ENCODE measurements at places on chromosomes 5 and 9.

DNA sequence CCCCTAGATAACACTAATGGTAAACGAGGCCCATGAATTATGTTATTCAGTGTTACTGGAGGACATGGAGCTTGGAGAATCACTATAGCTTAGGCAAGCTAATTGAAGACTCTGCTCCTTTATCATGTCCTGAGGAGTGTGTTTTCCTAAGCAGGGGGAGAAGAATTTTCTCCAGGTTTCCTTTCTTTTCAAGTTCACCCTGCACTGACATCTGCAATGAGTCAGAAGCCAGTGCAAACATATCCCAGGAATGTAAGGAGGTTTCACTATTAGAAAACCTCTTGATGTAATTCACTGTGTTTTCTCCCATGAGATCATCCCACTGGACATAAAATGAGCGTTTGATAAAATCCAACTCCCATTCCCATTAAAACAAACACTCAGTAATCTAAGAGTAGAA lies 75.6 kb downstream of the DMRT2 start:
- no peak for DNase-seq

DNA sequence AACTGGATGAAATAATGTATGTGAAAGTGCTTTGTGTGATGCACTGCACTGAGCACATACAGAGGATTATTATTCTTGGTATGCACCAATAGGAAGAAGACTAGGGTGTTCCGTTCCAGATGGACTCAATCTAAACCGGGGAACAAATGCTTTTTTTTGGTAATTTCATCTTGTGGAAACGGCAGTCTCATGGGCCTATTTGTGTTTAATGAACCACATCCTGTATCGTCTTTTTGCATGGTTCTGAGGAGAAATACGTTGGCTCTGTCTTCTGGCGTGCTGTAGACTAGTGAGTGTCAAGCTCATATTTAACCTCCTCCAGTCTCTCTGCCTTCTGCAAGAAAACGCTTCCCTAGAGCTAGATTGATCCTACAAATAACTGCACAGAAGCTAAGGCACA lies 30.0 kb downstream of the TRIM32 start:
- no peak for DNase-seq

DNA sequence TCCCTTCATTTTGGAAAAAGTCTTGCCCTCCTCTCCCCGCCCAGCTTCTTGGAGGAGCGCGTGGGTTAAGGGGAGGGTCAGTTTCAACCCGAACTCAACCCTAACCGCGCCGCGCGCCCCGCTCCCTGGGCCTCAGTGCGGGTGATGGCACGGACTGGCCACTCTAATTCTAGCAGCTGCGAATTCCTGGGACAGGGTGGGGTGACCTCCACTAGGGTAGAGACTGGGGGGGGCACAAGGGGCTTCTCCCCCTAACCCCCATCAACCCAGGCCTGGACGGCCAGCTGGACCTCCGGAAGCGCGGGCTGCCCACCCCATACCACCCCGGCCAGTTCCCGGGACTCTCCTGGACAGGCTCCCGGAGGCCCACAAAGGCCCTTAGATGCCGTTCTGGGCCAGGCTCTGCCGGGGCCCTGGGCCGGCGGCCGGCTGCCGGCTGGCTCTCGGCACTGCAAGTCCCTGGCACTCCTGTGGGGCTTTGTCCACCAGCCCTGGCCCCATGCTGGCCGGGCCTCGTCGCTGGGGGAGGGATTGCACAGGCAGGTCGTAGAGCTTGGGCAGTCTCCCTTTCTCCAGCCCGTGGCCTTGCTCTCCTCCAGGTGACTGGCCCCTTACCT lies 7.2 kb upstream of the PSD2 start:
- no peak for DNase-seq

DNA sequence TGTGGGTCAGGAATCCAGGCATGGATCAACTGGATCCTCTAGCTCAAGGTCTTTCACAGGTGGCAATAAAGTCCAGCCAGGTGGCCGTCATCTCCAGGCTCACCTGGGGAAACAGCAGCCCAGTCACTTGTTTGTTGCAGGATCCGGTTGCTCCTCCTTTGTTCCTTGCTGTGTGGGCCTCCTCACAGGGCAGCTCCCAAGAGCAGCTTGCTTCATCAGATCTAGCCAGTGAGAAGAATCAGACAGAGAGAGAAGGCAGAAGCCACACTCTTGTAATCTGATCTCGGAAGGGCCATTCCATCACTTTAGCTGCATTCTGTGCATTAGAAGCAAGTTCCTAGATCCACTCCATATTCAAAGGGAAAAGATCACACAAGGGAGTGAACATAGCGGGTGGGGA lies 3.2 kb upstream of the HSD17B3 start:
- DNase-seq, result no peak

DNA sequence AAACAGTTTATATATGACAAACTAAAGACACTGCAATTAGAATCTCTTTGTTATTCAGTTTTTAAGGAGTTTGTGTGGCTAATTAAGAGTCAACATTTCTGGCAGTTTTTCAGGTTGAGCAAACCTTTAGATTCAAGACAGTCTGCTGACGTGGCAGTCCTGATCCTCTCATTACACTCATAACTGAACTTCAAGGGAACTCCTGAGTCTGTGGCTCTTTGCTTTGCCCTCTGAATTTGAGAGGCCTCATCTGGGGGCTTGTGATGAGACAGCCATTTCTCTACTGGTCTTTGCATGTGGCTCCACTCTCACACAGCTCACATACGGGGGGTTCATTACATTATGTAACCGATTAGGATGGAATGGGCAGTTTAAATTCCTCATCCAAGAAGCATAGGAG lies 182.9 kb upstream of the MEF2C start:
- no peak for DNase-seq

DNA sequence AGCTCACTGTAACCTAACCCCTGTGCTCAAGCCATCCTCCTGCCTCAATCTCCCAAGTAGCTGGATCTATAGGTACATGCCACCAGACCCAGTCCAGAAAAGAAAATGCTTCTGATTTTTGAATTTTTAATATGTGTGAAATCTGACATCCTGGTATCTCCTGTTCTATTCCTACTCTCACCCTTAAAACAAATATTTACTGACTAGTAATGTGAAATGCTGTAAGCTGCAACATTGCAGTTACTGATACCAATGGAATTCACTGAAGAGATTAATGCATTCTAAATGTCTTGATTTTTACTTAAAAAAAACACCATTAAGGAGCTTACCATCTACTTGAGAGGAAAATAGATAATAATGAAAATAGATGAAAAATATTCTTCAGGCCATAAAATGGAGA lies 162.7 kb upstream of the TSLP start:
- DNase-seq, result no peak

DNA sequence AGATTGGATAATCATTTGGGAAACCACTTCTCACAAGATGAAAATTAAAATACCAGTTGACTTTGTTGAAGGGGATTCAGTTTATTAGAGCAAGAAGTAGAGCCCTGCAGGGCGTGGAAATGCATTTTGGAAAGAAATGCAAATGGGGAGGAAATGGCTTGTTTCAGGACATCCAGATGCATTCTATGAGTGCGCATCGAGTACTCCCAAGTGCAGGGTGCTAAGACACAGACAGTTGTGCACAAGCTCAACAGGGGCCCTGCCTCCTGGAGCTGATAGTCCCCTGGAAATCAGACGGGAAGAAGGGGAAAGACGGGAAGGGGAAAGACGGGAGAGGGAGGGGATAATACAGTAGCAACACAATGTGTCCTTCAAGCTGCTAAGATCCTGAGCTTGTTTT lies 64.0 kb downstream of the NSUN2 start:
- no peak for DNase-seq

DNA sequence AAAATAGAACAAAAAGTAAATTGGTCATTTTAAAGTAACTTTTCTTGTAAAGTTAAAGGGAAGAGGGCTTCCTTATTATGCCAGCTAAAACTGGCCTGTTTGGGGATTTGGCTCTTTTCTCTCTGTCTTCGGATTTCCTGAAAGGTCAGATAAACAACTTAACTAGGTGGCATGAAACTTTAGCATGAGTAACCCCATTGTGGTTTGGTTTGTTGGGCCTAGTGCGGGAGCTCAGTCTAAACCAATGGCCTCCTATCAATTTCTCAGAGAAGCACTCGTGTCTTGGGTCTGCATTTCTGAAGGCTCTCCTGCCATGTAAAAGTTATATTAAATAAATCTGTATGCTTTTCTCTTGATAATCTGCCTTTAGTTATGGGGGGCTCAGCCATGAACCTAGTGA lies 48.5 kb upstream of the ANKH start:
- no peak for DNase-seq

DNA sequence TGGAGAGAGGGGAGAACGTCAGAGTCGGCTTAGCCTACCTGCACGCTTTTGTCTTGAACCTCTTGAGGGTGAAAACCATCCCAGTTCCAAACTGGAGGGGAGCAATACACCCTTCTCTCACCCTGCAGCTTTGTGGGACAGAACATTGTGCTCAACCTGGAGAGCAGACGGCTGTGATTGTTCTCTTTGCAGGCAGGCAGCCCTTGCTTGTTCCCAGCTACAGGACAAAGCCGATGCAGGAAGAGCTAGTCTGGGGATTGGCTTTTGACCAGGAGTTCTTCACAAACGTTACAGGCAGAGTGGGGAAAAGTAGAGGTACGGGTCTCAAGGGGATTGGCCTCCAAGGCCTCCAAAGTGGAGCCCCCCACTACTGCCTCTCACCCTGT lies 33.9 kb upstream of the ARHGAP26 start:
- DNase-seq, result no peak

DNA sequence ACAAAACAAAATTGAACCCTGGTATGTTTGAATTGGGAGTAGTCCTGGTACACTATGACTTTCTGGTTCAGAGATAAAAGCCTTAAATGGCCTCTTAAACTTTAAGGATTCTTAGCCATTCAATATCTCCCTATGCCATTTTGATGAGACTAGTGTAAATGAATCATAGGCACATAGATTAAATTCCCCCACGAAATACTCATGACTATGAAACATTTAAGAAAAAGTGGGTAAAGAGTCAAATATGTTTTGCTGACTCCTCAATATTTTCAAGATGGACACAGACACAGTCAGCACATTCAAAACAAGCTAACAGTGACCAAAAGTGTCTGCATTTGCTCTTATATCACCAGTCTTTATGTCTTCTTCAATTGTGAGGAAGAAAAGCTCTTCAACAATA lies 278.3 kb downstream of the PDE4D start:
- no peak for DNase-seq

DNA sequence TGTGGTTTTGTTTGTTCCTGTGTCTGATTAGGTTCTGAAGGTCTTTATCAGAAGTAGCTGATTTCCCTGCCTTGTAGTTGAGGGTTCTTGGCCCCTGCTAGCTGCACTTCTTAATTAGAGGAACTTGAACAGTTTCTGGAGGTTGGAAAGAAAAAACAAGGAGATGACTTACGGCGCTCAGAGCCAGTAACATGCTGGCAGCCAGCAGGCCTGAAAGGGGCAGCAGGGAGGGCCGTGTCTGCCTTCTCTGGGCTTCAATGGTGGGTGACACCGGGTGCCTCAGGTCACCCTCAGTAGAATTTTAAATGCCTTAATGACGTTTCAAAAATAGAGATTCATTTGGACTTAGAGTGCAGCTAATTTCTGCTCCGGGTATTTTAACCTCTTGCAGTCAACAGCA lies 15.8 kb downstream of the UBE2QL1 start:
- no peak for DNase-seq

- DNase-seq, result no peak
Measured at GRCh38 chr9:34691936-34692315, 850 bp upstream of the CCL19 start.

- DNase-seq, result no peak
Measured at GRCh38 chr5:14438195-14438606, 143.4 kb upstream of the OTULINL start.

DNA sequence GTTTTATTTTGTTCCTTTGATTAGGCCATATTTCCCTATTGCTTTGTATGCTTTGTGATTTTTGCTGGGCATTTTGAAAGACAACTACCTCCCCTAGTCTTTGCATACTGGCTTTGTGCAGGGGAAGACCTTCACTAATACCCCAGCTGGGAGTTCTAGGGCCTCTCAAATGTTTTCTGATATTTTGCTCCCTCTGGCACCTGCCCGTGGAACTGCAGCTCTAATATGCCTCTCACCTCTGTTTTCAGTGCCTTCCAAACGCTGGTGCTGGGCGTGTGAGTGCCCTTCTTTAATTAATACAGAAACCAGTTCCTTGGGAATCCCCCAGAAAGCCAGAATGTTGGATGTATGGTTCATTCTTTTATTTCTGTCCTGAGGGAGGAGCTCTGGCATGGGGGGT lies 204.5 kb downstream of the COMMD10 start:
- DNase-seq, result no peak

- no peak for DNase-seq
Measured at GRCh38 chr9:99447951-99448350, 225.9 kb downstream of the SEC61B start.

DNA sequence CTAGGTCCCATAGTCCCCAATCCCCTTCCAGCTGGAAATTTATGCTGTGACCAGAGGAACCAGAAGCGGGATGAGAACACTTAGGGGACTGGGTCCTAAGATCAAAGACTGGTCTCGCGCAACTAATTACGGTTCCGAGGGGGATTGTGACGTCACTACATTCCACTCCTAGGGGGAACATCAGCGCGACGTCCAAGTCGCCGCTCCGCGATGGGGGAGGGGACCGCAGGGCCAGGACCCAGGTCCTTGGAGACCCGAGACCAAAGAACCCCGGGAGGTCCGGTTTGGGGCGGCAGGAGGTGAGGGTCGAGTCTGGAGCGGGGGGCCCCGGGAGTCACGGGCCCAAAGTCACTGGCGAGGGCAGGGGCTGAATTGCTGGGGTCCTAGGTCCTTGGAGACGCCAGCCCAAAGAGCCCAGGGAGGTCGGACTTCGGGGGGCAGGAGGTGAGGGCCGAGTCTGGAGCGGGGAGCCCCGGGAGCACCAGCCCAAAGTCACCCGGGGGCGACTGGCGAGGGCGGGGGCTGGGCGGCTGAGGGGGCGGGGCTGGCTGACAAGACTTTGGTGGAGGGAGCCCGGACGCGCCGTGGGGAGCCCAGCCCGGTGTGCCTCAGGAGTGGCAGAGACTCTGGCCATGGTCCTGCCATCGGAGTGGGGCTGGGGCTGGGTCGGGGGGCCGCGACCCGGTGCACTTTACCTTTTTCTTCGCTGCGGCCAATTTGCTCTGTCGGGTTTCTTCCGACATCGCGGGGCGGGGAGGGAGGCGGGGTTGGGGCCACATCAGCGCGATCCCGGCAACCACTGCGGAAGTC lies at the start of gene GOLGA2:
Gene GOLGA2 (minus strand): TSS at position 810 of the 810 bp plus-strand sequence. CDS start 31 bp downstream, at position 779.
- DNase-seq, result no peak

DNA sequence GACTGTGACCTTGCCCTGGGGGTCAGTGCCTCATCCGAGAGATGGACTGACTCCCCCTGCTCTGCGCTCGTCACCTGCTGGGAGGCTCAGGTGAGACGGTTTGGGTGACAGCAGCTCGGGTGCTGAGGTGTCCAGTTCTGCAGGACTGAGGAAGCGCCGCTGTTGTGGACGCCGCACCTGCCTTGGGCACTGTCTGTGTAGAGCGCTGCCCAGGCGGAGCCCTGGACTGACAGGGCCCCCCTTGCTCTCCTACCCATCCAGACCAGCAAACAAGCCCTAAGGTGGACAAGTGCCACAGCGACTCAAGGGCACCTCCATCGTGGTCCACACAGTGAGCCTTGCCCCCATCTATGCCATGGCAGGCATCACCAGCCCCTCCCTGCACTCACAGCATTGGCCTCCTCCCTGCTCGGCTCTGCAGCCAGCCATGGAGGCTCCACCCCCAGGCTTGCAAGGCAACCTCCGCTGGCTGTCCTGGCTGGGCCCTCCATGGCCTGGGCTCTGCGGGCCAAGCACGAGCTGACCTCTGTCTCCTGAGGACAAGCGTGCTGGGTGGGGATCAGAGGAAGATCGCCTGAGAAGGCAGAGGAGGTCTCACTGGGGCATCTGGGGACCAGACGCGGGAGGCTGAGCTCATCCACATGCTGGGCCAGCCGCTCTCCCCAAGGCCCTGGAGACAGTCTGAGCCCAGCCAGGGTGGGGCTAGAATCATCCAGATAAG lies 87.1 kb upstream of the COL5A1 start:
- no peak for DNase-seq

- DNase-seq, result no peak
Measured at GRCh38 chr5:128825826-128826225, 139.5 kb upstream of the SLC27A6 start.

All from cerebellar nuclear complex (tissue), 1 donor.